ENCODE measurements at places on chromosomes 4 and X. TPM values are rescaled to one million over a fixed set of nuclear protein-coding genes. Genes with fewer than 3 reads are reported as not detected.

Gene HOPX
- total RNA-seq, result 3.7 TPM

Gene TBL1X
- 9.9 TPM for total RNA-seq

Gene RNF212
- 0.09 TPM for total RNA-seq

Gene GSX2
- total RNA-seq, result not detected

Gene SYTL5
- total RNA-seq, result 0.09 TPM

Gene PRKX
- total RNA-seq, result 25.6 TPM

Gene RUFY3
- total RNA-seq, result 25.5 TPM

Gene PRRG1
- total RNA-seq, result 25.8 TPM

Gene VGLL1
- not detected for total RNA-seq

Gene STOX2
- 0.09 TPM for total RNA-seq

Gene TSR2
- 15.2 TPM for total RNA-seq

Gene F8A2
- total RNA-seq, result not detected

Gene ATP1B4
- not detected for total RNA-seq

Gene ARHGAP10
- 22.8 TPM for total RNA-seq

Gene FBXW7
- 95.1 TPM for total RNA-seq

Gene MAGEA10
- total RNA-seq, result not detected

Gene NDST3
- total RNA-seq, result not detected

Gene MAGEA4
- not detected for total RNA-seq

Gene WDR19
- total RNA-seq, result 17.4 TPM

Gene ALG13
- total RNA-seq, result 53.8 TPM

Gene ZFP92
- total RNA-seq, result 0.90 TPM

Gene KDR
- total RNA-seq, result 144 TPM

Gene STBD1
- total RNA-seq, result 6.1 TPM

Gene NXF2
- not detected for total RNA-seq

Gene ADGRG4
- total RNA-seq, result not detected

Gene PAGE5
- total RNA-seq, result not detected

Gene PDLIM3
- 17.1 TPM for total RNA-seq

Gene ENOX2
- 8.4 TPM for total RNA-seq

Gene SULT1E1
- 8.5 TPM for total RNA-seq

Gene GAGE12F
- not detected for total RNA-seq

Gene ARHGAP6
- total RNA-seq, result 0.47 TPM

Gene OPN1MW2
- not detected for total RNA-seq

Gene HSPA4L
- total RNA-seq, result 4.3 TPM

Gene PDCL2
- total RNA-seq, result not detected

Gene KLKB1
- not detected for total RNA-seq

Gene BANK1
- total RNA-seq, result under 0.01 TPM

Gene CHRNA9
- not detected for total RNA-seq

Gene OTUD6A
- total RNA-seq, result not detected

Gene PAGE2B
- total RNA-seq, result not detected

Measured in endothelial cell of coronary artery (primary cell).